NCI-H460 (cell line): ENCODE measurements at places on chromosomes 5 and 9.
A peak's percentile ranks its signal among the peaks of the same experiment; 100 is the strongest.

- DNase-seq, result no peak
Measured at GRCh38 chr9:126523611-126524111, 90.1 kb upstream of the LMX1B start.

DNA sequence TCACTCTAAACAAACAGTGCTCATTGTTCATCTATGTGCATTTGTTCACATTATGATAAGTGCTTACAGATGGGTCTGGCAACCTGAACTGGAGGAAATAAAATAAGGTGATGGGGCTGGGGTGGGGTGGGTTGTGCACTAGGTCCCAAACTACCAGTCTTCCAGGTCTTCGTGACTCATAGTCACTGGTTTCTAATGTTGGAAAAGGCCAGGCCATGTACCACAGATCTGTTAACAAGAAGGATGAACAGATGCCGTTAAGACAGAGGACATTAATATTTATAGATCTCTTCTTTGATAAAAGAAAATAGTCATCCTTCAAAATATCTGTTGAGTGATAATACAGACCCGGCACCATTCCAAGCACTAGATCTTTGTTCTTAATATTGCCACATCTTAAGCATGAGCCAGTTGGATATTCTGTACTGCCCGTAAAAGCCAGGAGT, 71.4 kb upstream of the STARD4 start:
- DNase-seq, result no peak

DNA sequence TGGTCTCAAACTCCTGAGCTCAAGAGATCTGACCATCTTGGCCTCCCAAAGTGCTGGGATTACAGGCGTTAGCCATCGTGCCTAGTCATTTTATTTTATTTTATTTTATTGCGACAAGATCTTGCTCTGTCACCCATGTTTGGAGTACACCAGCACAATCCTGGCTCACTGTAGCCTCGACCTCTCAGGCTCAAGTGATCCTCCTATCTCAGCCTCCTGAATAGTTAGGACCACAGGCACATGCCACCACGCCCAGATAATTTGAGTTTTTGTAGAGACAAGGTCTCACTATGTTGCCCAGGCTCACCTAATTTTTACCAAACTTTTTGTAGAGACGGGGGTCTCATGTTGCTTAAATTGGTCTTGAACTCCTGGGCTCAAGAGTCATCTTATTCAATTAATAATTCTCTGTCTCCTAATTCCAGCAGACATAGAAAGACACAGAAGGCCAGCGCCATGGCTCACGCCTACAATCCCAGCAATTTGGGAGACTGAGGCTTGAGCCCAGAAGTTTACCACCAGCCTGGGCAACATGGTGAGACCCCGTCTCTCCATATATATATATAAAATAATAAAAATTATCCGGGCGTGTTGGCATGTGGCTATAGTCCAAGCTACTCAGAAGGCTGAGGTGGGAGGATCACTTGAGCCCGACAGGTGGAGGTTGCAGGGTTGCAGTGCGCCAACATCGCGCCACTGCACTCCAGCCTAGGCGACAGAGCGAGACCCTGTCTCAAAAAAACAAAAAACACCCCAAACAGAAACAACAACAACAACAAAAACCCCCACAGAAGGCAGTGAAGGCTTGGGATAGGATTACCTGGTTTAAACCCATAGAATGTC, 1.0 kb upstream of the UBAP1 start:
- DNase-seq, result no peak

- no peak for DNase-seq
Measured at GRCh38 chr5:107519900-107520354, 150.8 kb downstream of the EFNA5 start.

- no peak for DNase-seq
Measured at GRCh38 chr5:106171132-106171531, 1499.6 kb downstream of the EFNA5 start.

DNA sequence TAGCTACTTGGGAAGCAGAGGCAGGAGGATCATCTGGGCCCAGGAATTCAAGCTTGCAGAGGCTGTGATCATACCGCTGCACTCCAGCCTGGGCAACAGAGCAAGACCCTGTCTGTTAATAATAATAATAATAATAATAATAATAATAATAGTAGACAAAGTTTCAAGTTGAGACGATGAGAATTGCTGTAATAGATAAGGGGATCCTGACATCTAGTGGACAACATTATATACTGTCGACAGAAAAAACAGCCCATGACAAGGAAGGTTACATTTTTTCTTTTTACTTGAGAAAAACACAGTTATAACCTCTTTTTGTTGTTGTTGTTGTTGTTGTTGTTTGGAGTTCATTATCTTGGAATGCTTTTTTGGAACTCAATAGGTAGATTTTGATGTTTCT, 35.3 kb downstream of the NDFIP1 start:
- peak; percentile 45 for DNase-seq

DNA sequence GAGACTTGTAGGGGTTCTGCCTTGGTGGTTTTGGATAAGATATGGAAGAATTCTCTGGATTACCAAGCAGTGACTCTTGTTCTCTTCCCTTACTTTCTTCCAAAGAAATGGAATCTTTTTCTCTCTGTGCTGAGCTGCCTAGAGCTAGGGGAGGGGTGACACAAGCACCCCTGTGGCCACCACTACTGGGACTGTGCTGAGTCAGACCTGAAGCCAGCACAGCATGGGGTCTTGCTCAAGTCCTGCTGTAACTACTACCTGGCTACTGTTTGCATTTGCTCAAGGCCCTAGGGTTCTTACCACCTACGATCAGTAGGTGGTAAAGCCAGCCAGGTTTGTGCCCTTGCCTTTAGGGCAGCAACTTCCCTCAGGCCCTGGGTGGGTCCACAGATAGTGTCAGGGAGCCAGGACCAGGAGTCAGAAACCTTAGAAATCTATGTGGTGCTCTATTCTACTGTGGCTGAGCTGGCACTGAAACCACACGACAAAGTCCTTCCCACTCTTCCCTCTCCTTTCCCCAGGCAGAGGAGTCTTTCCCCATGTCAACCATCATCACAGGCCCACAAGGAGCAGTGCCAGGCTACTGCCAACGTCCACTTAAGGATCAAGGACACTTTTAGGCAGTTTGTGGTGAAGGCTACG, 53.8 kb downstream of the SREK1 start:
- no peak for DNase-seq

GRCh38 chr5:109450129-109450877, 40.5 kb upstream of the PJA2 start:
- no peak for DNase-seq

- DNase-seq, result no peak
Measured at GRCh38 chr5:102850503-102850902, 95.4 kb downstream of the PAM start.

- no peak for DNase-seq
Measured at GRCh38 chr5:97072696-97073095, 69.7 kb downstream of the LIX1 start.

- no peak for DNase-seq
Measured at GRCh38 chr5:57666582-57666981, 184.0 kb upstream of the ACTBL2 start.

- DNase-seq, result no peak
Measured at GRCh38 chr9:115882911-115883310, 270.7 kb upstream of the PAPPA start.

- DNase-seq, result no peak
Measured at GRCh38 chr5:134085411-134085810, 29.1 kb upstream of the TCF7 start.
